Activated effector memory CD4-positive, alpha-beta T cell treated with anti-CD3 and anti-CD28 coated beads, Interleukin-2, amount 50 U/mL, for 16 hours (primary cell): ENCODE measurements at places on chromosomes 13 and 19.

DNA sequence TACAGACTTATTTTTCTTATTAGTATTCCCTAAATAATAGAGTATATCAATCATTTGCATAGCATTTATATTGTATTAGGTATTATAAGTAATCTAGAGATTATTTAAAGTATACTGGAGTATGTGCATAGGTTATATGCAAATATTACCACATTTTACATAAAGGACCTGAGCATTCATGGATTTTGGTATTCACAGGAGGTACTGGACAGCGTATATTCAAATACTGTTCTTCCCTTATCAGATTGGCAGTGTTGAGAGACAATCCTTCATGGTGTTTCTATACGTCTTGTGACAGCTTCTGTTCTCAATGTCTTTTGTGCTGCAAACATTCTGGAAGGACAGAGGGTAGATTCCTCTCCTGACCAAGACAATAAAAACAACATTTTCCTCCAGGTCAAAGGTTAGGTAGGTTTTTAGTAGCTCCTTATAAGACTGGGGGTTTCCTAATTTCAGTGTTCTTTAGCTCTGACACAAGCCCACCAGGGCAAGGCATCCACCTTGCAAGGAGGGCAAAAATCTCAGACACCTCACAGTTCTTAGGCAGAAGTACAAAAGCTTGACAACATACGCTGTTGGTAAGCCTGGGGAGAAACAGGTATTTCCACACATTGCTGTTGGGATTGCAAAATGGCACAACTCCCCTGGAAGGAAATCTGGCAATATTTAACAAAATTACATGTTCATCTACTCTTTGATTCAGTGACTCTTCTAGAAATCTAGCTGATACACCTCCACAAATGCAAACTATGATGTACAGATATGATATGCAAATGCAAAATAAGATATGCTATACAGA is 20.6 kb upstream of the PCCA start:
- no peak for DNase-seq

DNA sequence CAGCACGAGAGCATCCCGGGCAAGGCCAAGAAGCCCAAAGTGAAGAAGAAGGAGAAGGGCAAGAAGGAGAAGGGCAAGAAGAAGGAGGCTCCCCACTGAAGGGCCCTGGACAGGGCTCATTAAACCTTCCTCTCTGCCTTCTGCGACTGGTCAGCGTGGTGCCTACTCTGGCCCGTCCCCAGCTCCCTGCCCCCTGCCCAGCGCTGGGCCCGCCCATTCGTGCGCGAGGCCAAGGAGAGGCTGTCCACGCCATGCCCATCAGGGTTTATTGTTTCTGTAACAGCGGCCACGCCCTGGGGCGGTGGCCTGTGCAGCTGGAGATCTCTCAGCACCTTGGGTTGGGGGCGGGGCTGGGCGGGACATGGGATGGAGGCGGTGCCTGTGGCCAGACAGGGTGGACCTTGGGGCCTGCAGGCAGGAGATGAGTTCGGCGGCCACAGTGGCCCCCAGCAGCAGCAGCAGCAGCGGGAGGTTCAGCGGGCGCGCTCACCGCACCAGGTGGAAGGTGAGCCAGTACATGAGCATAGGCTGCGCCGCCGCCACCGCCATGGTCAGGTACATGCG is 897 bp downstream of the C19orf33 start:
- no peak for DNase-seq

DNA sequence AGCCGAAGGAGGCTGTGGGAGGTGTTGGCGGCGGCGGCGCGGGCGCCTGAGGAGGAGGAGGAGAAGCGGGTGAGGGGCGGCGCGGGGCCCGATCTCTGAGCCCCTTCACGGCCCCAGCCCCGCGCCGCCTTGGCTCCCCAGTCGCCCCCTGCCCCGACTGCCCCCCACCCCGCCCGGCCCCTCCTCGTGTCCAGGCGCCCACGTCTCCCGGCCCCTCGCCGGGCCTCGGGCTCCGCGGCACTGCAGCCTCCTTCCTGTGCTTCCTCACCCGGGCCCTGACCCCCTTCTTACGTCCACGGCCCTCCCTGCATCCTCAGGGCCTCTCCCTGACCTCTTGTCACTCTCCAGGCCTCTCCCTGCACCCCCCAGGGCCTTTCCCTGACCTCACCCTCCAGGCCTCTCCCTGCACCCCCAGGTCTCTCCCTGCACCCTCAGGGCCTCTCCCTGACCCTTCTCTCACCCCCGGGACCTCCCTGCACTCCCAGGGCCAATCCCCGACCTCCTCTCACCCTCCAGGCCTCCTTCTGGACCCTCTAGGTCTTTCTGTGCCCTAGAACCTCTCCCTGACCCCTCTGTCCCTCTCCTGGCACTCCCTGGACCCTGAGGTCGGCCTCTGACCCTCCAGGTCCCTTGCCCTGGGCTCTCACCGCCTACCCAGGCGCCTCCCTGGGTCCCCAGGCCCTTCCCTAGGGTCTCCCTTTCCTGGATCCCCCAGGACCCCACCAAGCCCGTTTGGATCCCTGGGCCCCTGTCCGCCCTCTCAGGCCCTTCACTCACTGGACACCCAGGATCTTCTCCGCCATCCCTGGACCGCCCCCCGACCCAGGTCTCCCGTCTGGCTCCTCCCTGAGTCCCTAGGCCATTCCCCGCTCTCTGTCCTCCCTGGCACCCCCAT is 460 bp downstream of the KMT5C start:
- no peak for DNase-seq

DNA sequence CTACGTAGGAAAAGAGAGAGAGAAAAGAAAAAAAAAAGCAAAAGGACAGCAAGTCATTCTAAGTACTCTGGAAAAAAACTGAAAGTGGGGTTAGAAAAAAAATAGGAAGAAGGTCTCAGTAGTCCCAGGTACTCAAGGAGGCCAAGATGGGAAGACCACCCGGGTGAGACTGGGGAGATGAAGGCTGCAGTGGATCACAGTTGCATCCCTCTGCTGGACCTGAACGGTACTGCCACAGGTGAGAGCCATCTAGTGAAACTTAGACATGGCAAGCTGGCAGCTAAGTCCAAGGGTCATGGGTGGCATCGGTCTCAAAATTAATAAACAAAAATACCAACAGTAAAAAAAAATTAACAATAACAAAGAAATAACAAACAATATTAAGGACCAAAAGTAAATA is 41.0 kb upstream of the ZNF91 start:
- no peak for DNase-seq

DNA sequence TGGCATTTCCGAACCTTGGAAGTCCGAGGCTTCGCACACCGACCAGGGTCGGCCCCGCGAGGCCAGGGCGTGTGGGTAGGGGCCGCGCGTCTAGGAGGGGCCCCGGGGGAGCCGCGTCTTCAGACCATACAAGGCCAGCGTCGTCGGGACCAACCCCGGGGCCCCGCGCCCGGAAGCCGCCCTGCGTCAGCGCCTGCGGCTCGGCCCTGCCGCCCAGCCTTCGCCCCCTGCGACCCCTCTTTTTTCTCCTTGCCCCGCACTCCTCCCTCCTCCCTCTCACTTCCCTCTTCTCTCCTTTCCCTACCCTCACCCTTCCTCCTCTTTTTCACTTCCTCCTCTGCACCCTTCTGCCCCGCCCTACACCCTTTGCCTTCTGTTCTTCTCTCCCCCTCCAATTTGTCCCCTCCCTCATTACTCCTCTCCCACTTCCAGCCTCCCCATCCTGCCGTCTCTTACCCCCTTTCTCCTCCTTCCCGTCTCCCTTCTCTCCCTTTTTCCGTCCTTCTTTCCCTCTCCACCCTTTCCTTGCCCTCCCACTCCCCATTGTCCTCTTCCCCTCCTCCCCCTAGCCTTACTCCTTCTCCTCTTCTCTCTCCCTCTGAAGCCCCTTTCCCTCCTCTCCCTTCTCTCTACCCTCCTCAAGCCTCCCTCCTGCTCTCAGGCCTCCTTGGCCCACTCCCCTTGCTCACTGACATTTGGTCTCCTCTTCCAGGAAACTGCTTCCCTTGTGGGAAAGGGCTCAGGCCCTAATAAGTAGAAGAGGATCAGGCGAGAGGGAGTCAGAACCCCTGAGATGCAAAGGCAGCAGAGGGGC is 2.2 kb upstream of the PLEKHG2 start:
- DNase-seq = peak; percentile 88

GRCh38 chr13:106472621-106473020 is 62.8 kb downstream of the EFNB2 start:
- DNase-seq = no peak

- DNase-seq = no peak
Observed at GRCh38 chr13:100594255-100594654, 5.7 kb upstream of the GGACT start.

- DNase-seq = no peak
Observed at GRCh38 chr19:18131841-18132596, 20.9 kb upstream of the PIK3R2 start.

GRCh38 chr19:38647966-38648768 is 718 bp downstream of the ACTN4 start:
- no peak for DNase-seq

DNA sequence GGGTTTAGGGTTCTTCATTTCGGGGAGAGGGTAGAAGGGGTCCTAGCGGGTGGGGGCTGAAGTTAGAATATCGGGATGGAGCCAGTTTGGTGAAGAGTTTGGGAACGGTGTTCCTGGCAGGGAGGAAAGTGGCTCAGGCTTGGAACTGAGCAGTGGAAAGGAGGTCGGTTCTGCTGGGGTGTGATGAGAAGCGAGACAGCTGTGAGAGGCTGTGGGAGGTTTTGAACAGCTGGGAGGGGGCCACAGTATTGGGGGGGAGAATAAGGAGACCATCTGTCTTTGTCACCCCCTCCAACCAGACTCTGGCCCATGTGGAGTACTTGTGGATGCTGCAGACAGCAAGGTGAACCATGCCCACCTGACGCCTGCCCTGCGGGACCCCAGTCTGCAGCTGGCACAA is 1.0 kb upstream of the TM6SF2 start:
- no peak for DNase-seq

- no peak for DNase-seq
Observed at GRCh38 chr19:4063369-4064148, 3.1 kb downstream of the ZBTB7A start.

GRCh38 chr13:77503398-77503797 is 32.1 kb upstream of the SCEL start:
- DNase-seq = no peak

- no peak for DNase-seq
Observed at GRCh38 chr19:56637976-56638555, 4.9 kb upstream of the SMIM17 start.

DNA sequence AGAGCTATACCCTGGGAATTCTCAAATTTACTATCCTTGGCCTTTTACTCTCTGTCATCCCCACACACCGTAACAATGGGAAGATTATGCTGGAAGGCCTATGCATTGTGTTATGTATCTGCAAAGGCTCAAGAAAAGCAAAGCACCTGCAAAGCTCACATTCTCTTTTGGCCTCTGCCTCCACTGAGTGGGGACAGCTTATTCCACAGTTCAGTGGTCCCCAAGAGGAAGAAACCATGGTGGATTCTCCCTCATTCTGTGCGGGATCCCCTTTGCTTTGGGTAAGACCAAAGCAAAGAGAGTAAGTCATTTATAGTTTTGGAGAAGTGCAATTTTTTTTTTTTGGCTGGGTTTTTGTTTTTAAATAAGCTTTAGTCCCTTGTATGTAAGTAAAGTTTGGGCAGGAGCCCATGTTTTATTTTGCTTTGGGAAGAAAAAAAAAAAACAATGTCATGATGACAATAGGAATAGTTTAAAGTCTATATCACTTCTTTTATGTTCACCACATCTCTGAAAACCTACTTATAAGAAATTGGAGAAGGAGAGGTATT is 530.6 kb downstream of the FGF9 start:
- no peak for DNase-seq

GRCh38 chr19:55352040-55352439 is 2.5 kb downstream of the COX6B2 start:
- DNase-seq = no peak

DNA sequence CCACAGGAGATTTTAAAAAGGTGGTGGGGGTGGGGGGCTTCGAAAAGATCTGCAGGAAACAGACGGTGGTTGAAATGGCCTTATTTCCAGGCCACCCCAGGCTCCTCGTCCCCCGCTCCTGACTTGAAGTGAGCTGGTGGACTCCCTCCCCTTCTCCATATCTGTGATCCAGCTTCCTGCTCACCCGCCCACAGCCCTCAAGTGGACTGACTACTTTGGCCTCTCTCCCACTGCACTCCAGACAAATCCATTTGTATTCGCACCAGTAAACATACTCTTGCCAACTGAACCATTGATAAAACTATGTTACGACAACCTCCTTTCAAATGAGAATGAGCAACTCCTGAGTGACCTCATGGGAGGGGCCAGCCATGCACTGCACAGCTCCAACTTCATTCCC is 259.5 kb downstream of the COL4A1 start:
- no peak for DNase-seq

DNA sequence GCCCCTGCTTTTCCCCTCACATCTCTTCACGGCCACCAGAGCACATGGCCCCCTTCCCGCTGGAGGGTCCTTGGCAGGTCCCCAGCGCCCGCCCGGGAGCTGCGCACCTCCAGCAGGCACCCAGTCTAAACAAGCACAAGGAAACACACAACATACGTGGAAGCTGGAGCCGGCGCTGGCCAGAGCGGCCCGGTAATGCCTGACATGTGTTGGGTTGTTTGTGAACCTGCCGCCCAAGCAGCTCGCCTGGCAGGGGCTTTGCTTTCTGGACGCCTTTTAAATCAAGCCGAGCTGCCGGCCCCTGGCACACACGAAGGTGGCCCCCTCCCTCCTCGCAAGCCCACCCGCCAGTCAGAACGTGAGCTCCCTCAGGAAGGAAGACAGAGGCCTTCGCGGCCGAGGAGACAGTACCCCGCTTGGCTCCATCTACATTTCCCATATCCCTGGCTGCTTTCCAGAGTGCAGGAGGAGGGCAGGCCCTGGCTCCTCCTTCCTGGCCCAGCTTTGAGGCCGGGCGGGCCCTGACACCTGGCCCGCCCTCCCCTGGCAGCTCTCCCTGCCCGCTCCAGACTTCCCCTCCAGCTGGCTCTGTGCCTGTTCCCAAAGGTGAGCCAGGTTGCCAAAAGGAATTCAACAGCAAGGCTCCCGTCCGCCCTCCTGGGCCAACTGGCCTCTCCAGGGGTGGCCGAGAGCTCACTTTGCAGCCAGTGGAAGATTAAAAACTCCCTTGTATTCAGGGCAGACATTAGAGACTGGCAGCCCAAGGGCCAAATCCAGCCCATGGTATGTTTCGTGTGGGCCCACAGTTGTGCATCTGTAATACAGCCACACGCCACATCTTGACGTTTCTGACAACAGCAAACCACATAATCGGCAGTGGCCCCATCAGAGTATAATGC is 28.7 kb downstream of the COMP start:
- DNase-seq = no peak

- DNase-seq = peak; percentile 79
Observed at GRCh38 chr19:1624458-1624857, 19.2 kb upstream of the UQCR11 start.

DNA sequence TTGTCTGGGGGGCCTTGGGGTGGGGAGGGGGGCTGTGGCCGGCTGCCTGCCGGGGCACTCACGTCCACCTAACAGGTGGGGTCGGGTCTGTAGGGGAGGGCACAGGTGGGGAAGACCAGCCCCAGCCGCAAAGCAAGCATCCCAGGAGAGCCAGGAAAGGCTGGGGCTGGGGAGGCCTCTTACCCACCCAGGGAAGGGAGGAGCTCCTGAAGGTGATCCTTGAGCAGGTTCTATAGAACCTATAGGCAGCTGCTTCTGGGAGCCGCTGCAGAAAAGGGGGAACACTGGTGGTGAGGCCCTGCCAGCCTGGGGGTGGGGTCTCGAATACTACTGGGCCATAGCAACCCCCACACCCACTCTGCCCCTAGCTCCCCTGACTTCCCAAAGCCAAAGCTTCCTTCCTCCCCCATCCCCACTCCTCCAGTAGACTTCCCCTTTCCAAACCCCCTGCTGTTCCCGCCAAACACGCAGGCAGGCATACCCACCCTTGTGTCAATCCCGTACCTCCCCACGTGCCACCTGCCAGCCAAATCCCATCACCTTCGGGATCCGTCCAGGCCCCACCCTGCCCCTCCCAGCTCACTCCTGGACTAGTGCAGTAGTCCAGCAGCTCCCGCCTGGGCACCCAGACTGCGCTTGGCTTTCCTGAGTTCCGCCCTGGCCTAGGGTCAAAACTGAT is 5.6 kb downstream of the KLF16 start:
- no peak for DNase-seq
